GM23338 (cell line): ENCODE measurements at places on chromosomes 16 and 17. TPM values are rescaled to one million over a fixed set of nuclear protein-coding genes. Genes with fewer than 3 reads are reported as not detected.

SLC47A2 gene
- not detected in 2 replicates for total RNA-seq

PAQR4 gene
- total RNA-seq, result 17.7 and 29.3 TPM in 2 replicates

- no peak for DNase-seq
Measured at GRCh38 chr16:55265926-55266325, 58.1 kb upstream of the IRX6 start.

DNA sequence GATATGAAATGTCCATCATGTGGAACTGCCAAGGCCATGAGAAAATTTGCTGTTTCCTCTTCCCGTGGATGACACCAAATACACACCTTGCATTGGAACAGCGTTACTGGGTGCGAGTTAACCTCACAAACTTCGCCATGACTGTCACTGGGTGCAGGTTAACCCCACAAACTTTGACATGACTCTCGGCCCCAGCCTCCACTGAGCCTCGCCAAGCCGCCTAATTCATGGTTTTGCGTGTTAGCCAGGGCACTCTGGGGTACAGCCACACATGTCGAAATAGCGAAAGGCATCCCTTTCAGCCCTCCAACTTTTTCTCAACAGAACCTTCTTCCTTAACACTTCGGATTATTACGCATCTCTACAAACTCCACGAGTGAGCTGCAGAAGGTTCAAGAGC is 10.6 kb upstream of the KCTD5 start:
- DNase-seq, result no peak

DNA sequence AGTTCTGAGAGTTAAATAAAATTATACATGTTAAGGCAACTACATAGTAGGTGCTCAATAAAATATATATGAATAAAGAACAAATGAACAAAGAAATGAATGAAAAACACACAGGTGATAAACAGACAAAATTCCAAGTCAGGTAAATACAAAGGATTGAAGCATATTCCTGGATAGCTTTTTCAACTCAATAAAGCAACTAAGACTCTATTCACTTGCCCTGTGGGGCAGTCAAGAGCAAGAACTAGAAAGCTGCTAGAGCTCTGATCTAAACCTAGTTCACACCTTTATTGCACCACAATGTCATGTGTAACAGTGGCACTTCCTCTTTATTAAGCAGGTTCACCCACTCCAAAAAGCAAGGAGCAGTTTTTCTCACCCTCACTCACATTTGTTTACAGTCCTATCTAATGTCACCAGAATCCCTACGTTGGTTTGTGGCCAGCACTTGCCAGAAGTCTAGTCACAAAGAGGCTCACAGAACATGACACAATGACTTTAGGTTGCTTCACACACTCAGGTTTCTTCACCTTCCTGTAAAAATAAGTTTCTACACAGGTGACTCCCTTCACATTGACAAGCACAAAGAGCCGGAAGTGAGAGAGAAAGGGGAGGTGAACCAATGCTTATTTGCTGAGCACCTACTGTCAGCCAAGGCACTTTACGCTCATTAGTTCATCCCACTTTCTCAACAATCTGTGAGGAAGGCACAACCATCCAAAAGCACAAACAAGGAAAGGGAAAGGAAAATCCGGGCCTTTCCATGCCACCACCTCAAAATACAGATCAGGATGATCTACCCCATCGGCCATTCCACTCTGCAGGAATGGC is 70.8 kb downstream of the XPO6 start:
- peak; percentile 24 for DNase-seq

PRSS36 gene
- 1.3 and 1.4 TPM in 2 replicates for total RNA-seq

GRCh38 chr16:30535777-30536190 is 1.1 kb upstream of the ZNF747 start:
- DNase-seq, result peak; percentile 87

GRCh38 chr17:61393550-61393903 is 6.1 kb upstream of the TBX2 start:
- no peak for DNase-seq

GRCh38 chr17:81386646-81387099 is 8.6 kb upstream of the BAHCC1 start:
- peak; percentile 43 for DNase-seq

DNA sequence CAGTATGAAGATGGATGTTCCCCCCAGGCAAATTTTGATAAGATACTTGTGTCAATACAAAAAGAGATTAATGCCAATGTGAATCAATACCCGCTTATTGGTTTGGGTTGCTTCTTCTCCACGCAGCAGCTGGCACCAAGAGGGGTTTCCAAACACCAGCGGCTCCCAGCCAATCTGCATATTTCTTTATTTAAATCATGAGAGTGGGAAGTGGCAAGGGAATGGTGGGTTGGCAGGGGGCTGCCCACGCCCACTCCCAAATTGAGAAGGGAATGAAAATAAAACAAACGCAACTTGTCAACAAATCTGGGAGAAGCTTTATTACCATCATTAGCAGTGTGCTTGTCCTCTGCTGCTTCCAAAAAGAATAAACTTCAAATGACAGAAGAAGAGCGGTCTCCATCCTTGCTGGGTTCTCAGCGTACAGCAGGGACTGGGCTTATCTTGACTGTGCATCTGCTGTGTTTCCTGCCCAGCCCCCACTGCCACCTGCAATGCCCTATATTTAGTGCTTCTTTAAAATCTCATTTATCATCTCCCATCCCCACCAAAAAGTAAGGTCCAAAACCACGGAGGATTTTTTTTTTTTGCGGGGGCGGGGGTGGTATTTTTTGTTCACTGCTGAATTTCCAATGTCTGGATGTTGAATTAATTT is 34.9 kb upstream of the C16orf78 start:
- DNase-seq, result no peak

- DNase-seq, result peak; percentile 60
Measured at GRCh38 chr17:44069974-44070454, 521 bp upstream of the G6PC3 start.

DNA sequence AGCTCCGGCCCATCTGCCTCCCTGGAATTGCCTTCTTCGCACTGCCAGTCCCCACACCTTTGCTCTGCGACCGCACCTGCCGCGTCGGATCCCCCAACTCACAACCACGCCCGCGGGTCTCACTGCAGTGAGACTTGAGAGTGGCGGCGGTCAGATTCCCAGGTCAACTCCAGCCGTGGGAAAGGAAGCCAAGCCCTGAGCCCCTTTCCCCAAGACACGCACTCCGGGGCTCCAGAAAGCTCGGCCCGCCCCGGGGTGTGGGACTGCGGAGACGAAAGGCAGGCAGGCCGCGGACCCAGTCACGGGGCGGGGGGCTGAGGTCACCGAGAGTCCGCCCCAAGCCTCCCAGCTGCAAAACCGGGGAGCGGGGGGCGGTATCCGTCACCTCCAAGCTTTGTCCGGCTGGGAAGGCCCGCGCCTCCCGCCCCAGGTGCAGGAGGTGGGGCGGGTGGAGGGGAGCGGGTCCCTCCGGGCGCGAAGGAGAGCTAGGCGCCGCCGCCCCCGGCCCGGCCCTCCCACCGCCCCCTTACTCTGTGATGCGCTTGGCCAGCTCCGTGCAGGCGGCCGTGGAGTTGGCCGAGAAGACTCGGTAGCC is 615 bp downstream of the PRPSAP1 start:
- DNase-seq, result peak; percentile 74

KRT32 gene
- not detected in 2 replicates for total RNA-seq

CDIPT gene
- 60.0 and 78.1 TPM in 2 replicates for total RNA-seq

KRT222 gene
- 0.12 TPM in 1 of 2 replicates, not detected in the other for total RNA-seq

DNA sequence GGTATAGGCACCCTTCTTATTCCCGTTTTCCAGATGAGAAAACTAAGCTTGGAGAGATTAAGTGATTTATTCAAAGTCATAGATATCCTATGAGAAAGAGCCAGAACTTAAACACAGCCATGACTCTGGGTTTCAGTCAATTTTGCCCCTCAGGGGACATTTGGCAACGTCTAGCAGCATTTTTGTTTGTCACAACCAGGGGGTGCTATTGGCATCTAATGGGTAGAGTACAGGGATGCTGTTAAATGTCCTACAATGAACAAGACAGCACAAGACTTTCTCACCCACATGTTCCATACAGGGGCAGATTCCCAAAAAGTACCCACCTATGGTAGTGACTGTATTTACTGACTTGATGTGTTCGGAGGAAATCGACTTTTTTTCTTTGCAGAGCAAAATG is 4.8 kb upstream of the SHISA9 start:
- DNase-seq, result peak; percentile 90

SNAI3 gene
- 19.2 and 19.4 TPM in 2 replicates for total RNA-seq
